ENCODE measurements at places on chromosomes 12 and 14.

- DNase-seq = no peak
Measured at GRCh38 chr14:81946375-81946774, 412.7 kb upstream of the SEL1L start.

DNA sequence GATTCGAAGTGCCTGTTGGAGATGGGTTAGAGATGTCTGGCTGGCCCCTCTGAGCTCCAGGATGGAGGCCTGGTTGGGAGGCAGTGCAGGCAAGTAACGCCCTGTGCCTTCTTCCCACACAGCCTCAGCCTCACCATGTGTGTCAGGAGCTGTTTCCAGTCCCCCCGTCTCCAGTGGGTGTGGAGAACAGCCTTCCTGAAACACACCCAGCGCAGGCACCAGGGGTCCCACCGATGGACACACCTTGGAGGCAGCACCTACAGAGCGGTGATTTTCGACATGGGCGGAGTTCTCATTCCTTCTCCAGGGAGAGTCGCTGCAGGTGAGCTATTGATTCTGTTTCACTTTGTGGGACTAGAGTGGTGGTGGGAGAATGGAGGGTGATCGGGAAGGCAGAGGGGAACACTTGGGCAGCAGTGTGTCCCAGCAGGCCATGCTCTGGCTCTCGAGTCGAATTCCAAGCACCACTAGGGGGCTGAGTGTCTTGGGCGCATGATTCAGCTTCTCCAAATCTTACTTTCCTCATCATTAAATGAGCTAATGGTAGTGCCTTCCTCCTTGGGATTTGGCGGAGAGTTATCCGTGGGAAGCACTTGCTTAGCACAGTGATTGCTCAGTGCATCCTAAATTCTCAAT, 6.8 kb downstream of the ACAD10 start:
- DNase-seq = no peak

GRCh38 chr12:6237830-6238229, 37.6 kb downstream of the CD9 start:
- no peak for DNase-seq

- no peak for DNase-seq
Measured at GRCh38 chr14:100677152-100677551, 49.5 kb upstream of the DLK1 start.

- no peak for DNase-seq
Measured at GRCh38 chr14:69037790-69038454, 58.8 kb upstream of the ACTN1 start.

GRCh38 chr12:96225994-96226399, 31.8 kb downstream of the ELK3 start:
- no peak for DNase-seq

GRCh38 chr12:115132145-115132544, 448.2 kb upstream of the TBX3 start:
- DNase-seq = no peak

GRCh38 chr12:11717519-11717961, 68.1 kb downstream of the ETV6 start:
- DNase-seq = no peak

DNA sequence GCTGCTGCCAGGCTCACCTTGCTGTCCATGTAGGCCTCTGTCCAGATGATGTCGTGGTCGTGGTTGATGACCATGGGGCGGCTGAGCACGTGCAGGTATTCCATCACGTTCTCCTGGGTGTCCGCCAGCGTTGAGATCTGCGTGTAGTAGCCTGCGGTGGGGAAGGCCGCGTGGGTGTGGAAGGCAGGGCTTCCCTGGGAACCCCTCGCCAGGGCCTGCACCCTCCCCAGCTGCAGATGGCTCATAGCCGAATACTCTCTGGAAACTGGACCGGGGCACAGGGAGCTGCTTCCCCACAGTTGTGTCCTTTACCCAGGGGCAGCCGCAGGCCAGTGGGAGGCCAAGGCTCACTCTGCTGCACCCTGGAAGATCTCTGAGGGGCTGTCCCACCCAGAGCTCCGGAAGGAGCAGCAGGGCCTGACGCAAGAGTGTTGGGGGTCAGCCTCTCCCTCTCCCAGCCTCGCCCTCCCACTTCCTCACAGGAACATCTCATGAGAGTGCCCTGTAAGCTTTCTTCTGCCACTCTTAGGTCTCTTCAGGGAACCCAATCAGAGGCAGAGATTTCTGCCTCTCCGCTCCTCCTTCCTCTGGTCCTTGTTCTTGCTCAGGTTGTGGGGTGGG, 35.5 kb downstream of the CACNA2D4 start:
- DNase-seq = no peak

DNA sequence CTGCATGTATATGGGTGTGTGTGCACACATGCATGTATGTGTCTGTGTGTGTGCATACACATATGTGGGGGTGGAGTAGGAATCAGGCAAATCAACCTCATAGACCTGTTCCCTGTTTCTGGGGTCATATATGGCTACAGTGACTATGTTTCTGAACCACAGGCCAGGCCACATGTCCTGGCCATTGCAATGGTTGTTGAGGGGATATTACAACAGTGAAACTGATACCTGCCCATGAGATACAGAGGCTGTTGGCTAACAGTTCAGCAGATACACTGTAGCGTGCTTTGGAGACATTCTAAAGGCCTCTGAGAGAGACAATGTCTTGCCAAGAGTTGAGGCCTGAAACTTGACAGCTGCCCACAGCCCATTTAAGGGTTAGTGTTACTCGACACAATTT, 47.3 kb upstream of the FOS start:
- no peak for DNase-seq

- no peak for DNase-seq
Measured at GRCh38 chr12:57518176-57518919, 2.0 kb downstream of the DDIT3 start.

GRCh38 chr12:30573145-30573544, 122.5 kb downstream of the IPO8 start:
- DNase-seq = no peak

Data from stimulated activated CD8-positive, alpha-beta memory T cell treated with anti-CD3 and anti-CD28 coated beads, Interleukin-7, amount 100 ng/mL, for 48 hours (primary cell).